ENCODE measurements at places on chromosomes 6 and 20. TPM values are rescaled to one million over a fixed set of nuclear protein-coding genes. Genes with fewer than 3 reads are reported as not detected.
A peak's percentile ranks its signal among the peaks of the same experiment; 100 is the strongest.

Gene RAMACL
- 0.82 TPM for total RNA-seq

Gene HLA-DMB
- 23.3 TPM for total RNA-seq

Gene RHAG
- not detected for total RNA-seq

Gene TTK
- total RNA-seq, result 1.2 TPM

GRCh38 chr6:44127186-44128019, at the start of the genes MRPL14 and TMEM63B:
MRPL14 (minus strand) TSS chr6:44127452; CDS start chr6:44116611, 10,841 bp downstream.
TMEM63B (plus strand) TSS chr6:44127554; CDS start chr6:44134585, 7,031 bp downstream.
- peak; percentile 92 for DNase-seq
